ENCODE measurements at places on chromosomes 2 and 18.
A peak's percentile ranks its signal among the peaks of the same experiment; 100 is the strongest.

- no peak for DNase-seq
Measured at GRCh38 chr2:100726866-100727265, 93.1 kb upstream of the NPAS2 start.

DNA sequence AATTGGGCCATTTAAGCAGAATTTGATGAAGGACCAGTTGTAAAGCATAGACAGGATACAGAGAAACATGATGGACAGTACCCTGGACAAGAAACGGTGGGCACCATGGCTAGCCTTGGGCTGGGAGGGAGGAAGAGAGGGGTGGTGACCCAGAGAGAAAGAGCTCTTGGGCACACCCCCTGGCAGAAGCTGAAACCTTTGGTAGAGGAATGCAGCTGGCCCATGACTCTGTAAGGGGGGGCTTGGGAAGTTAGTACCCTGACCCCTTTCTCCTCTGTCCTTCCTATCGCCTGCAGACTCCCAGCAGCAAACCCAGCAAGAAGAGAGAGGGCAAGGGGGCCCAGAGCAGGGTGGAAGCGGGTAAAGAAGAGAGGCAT lies 32.6 kb downstream of the MRPL44 start:
- no peak for DNase-seq

DNA sequence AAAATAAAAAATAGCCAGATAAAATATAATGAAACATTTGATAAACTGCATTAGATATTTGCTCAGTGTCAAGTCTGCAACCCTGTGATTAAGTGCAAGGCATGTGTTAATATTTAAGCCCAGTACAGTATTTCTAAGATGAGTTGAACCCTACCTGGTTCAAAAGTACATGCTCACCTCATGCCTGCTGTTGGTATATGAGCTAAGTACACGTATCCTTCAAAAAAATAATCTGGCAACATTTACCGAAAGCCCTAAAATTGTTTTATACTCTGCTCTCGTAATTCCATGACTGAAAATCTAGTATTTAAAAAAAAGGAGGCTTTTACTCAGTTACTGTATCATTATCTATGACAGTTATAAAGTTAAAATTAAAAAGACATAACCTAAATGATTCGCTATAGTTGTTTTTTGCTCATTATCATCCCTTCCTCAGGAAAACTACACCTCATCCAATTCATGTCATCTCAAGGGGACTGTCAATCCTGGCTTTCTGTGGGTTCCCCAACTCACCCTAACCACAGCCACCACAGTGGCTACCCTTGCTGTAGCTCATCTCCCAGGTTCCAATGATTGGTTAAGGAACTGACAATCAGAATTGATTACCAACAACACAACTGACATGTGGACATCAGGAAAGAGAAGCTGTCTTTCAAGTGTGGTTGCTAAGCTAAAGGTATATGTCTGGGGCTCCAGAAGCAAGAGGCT lies 10.6 kb downstream of the TLK1 start:
- DNase-seq = no peak

DNA sequence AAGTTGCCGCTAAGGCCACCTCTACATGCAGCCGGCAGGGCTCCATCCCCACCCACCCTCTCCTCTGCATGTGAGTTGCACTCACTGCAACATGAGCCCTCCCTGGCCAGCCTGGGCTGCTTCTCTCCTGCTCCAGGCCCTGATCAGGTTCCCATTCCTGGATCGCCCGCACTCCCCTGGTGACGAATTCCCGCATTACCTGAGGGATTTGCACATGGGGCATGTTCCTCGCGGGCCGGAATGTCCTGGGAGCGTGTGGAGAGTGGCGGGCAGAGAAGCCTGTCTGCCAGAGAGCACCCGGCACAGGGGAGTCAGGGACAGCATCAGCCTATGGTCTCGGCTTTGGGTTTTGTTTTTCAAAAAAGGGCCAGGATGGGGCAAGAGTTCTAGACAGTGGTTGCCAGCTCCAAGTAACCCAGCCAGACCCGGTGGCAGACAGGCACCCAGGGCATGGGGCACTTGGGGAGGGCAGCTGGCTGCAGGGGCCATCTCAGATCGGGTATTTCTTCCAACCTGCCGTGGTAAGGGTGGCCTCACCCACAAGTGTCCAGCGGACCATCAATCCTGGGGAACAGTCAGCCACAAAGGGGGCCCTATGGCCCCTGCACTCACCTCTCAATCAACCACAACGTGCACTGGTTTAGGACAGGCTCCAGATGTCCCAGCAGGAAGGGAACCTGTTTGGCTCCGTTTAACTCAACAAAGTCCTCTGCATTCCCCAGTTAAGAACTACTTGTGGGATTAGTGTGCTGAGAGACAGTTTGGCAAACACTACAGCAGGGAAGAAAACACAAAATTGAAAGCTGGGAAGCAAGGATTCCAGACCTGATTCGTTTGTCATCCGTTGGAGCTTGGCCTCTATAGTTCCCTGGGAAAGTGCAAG lies 187.7 kb downstream of the SMAD7 start:
- no peak for DNase-seq

DNA sequence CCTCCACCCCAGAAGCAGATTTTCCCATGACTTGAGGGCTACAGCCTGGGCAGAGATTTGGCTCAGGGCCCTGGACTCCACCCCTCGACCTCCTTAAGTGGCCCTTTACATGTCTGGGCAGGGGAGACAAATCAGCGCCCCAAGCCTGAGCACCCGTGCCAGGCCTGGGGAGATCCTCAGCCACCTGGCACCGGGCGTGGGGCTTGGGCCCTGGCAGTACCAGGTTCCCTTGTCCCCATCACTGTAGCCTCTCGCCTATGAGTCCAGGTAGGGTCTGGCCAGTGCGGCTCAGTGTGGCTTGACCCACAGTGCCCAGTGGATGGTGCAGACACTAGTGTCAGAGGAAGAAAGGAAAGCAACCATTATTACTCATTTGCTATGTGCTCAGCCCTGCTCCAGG lies 22.0 kb upstream of the DNMT3A start:
- no peak for DNase-seq

GRCh38 chr2:158797963-158798700 lies 3.0 kb downstream of the DAPL1 start:
- DNase-seq = no peak

- peak; percentile 78 for DNase-seq
Measured at GRCh38 chr2:14492920-14493503, 139.5 kb upstream of the LRATD1 start.

GRCh38 chr2:170610615-170611014 lies 104.5 kb upstream of the SP5 start:
- no peak for DNase-seq

DNA sequence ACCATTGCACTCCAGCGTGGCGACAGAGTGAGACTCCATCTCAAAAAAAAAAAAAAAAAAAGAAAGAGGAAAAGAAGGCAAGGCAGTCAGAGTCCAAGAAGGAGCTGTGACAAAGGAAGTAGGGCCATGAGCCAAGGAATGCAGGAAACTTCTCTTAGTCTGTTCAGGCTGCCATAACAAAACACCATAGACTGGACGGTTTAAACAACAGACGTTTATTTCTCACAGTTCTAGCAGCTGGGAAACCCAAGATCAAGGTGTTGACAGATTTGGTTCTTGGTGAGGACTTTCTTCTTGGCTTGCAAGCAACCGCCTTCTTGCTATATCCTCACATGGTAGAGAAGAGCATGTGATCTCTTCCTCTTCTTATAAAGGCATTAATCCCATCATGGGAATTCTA lies 13.1 kb upstream of the SUMO1 start:
- no peak for DNase-seq

DNA sequence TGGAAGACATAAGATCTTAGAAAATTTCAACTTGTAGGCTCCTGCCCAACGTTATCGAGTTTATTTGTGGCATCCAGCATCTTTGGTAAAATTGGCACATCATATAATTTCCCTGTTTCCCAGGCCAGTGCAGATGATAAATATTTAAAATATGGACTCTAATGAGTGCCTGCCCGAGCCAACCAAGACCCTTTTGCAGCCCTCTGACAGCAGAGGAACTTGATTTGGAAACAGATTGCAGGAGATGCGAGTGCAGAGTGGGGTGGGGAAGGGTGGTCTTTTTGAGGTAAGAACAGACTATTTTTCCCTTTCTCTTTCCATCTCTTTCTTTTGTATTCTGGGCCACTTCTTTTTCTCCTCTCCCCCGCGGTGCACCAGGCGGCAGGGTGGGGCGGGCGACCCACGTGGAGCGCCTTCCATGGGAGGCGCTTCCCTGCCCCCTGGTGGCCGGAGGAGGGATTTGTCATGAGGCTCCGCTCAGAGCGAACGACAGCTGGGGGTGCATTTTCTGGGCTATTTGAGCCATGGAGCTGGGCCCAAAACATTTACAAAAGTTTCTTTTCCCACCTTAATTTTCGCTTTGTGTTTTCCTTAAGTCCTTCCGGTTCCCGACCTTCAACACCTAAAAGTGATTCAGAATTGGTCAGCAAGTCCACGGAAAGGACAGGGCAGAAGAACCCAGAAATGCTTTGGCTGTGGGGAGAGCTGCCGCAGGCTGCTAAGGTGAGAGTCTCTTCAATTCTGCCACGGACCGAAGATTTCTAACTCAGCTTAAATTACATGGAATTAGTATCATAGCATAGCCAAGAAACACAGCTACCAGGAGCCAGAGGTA lies 32.7 kb downstream of the LPIN1 start:
- peak; percentile 81 for DNase-seq

DNA sequence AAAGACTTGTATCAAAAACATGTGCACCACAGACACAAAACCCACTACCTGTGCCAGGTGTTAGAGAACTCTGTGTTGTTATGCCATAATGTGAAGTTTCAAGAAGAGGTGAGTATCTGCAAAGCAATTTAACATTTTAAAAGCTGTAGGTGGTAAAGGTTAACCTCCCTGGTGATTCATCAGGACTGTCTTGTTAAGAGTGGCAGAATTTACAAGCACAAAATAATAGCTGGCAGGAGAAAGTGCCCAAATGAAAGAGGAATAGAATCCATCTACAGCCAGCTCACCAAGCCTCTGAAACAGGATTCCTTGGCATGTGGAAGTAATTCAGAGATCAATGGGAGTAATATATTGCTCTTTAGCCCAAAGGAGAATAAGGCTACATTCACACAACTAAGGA lies 230.7 kb downstream of the AFF3 start:
- no peak for DNase-seq

DNA sequence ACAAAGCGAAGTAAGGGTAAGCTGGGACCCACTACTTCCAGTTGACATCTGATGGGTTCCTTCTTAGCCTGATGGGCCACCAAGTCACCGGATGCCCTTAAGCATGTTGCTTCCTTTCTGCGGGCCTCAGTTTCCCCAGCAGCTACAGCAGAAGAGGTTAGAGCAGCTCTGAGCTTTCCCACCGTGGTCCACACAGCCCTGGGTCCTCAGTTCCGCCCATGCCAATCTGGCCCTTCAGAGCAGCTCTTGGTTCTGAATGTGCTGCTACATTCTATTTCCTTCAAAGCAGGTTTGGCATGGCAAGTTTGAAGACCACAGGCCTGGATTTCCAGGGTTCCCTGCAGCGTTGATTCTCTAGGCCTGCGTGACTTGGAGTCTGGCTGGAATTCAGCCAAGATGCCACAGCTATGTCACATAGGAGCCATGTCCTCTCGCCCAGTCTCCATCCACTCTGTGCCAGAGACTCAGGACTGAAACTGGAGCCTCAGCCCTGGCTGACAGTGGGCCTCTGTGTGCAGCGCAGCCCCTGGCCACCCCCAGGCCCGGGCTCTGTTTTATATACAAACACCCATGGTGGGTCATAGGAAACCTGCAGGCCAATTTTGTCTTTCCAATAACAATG lies 79.6 kb downstream of the TFCP2L1 start:
- DNase-seq = no peak

DNA sequence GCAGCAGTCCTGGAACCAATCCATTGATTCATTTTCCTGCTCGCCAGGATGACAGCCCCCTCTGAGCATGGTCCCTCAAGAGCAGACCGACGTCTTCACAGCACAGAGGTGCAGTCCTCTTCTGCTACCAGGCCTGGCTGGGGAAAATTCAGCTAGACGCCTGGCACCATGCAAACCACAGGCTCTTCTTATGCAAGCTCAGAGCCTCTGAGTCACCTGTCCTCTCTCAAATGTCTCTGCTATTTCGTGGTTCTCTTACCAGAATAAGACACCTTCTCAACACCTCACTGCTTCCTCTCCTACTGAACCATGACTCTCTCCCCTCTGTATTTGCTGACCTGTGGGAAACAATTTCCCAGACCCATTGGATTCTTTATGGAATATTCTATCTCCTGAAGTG lies 79.8 kb upstream of the CYRIA start:
- DNase-seq = no peak

DNA sequence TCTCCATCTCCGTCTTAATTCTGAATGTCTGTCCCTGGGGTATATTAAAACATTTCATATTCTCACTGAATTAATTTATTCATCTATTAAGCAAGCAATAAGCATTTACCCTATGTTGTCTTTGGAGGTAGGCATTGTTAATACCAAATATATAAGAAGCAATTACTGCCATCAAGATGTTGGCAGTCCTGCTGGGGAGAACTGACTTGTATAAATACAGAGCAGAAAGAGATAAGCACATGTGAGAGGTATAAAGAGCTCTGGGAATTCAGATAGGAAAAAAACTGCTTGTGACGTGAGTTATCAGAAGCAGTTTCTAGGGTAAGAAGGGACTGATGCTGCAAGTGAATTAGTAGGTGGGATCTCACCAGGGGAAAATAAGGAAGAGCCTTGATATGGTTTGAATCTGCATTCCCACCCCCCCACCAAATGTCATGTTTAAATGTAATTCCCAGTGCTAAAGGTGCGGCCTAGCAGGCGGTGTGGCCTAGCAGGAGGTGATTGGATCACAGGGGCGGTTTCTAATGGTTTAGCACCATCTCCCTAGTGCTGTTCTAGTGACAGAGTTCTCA lies 286.8 kb downstream of the RAD51AP2 start:
- no peak for DNase-seq

DNA sequence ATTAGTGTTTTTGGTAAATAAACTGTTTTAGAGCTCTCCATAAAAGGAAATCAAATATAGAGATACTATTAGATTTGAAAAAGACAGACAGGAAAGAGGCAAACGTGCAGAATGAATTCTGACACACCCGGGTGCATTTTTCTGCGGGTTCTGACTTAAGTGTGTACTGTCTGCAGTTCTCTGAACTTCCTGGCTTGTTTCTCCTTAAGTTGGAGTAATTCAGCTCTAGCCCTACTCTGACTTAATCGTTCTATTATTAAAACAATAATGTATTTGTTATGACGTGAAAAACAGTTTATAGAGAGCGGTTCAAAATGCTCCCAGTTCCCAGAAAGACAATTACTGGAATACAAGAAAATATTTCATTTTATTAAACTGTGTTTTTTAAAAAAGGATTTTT lies 305.9 kb downstream of the ARHGAP15 start:
- no peak for DNase-seq

- DNase-seq = peak; percentile 22
Measured at GRCh38 chr18:77146249-77147080, 13.9 kb upstream of the MBP start.

DNA sequence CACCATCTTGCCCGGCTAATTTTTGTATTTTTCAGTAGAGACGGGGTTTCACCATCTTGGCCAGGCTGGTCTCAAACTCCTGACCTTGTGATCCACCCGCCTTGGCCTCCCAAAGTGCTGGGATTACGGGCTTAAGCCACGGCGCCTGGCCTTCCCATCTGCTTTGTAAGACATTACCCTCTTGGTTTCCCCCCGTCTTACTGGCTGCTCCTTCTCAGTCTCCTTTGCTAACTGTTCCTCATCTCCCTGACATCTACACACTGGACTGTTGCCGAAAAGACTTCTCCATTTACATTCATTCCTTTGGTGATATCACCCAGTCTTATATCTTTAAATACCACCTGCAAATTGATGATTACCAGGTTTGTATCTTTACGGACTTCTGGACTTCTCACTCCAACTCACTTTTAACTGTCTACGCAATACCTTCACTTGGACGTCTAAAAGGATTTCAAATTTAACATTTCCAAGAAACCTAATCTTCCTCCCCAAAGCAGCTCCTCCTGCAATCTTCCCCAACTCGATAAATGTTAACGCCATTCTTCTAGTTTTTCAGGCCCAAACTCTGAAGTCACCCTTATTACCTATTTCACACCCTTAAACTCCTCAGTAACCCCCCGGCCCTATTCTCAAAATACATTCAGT lies 37.9 kb downstream of the YES1 start:
- no peak for DNase-seq

All from islet precursor cell (in vitro differentiated cells).